Right cardiac atrium (tissue), 5 donors: ENCODE measurements at places on chromosomes 2 and 18. TPM values are rescaled to one million over a fixed set of nuclear protein-coding genes. Genes with fewer than 3 reads are reported as not detected.

GRCh38 chr2:159873258-159873657, 75.2 kb upstream of the CD302 start:
- no peak for DNase-seq

DNA sequence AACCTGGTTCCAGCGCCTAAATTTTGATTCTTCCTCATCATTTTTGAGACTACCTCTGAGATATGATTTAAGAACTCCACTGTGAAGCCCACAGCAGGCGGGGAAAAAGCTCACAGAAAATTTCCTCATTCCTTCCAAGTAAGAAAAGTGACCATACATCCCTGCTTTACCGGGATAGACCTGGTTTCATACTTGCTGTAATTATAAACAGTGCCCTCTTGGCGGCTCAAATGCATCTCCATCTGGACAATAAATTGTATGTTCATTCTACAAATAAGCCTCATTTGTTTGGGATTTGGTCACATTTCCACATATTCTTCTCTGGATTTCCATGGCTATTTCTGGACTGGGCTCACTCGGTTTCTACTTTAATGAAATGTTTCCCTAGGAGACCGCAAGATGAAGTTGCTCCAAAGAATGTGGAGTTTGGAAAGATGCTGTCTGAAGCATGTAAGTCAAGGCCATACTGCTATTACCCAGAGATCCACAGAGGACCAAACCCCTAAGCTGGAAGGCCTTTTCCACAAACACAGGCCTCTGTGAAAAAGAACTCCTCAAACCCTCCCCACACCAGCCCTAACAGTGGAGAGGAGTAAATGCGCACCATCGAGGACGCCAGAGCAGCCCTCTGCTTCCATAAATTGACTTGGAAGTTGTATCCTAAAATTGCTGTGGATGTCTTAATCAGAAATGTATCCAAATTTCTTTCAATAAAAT, 13.9 kb downstream of the STAT1 start:
- DNase-seq, result no peak

GRCh38 chr2:65050931-65051330, 5.3 kb upstream of the CEP68 start:
- no peak for DNase-seq

DNA sequence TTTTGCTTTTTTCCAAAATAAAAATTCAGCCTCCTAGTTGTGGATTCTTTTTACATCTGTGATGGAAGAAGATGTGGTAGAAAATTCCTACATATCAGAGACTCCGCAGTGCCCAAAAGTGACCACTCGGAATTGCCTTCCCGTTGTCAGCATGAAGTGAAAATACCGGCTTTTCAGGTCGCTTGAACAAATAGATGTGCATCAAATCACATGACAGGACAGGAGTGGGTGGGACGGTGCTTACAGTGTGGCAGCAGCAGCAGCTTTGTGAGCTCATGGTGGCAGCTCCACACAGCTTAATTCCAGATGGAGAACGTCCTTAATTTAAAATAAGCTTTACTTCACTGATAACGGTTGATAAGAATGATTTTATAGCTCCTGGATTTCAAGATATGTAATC, 20.3 kb downstream of the SALL3 start:
- no peak for DNase-seq

DNA sequence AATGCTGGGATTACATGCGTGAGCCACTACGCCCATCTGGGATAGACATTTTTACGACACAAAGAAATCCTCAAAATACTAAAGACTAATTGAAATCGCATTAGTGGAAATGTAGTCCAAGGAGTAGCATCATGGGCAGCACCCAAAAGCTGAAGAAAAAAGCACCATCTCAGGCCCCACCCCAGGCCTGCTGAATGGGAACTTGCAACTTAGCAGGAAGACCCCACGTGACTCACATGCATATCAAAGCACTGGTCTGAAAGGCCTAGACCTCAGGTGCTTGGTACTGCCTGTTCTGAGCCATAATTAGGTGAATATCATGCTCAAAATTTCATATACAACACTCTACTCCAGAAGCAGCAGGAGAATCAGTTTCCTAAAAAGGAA, 28.9 kb downstream of the SPRED2 start:
- DNase-seq, result no peak

- DNase-seq, result no peak
Measured at GRCh38 chr18:28267276-28267675, 90.3 kb upstream of the CDH2 start.

GRCh38 chr2:120551522-120551921, 184.1 kb upstream of the GLI2 start:
- no peak for DNase-seq

CCDC150 gene
- total RNA-seq, result 1.4 TPM

SH3BP4 gene
- 23.4 TPM for total RNA-seq

VSNL1 gene
- total RNA-seq, result 33.2 TPM

DNA sequence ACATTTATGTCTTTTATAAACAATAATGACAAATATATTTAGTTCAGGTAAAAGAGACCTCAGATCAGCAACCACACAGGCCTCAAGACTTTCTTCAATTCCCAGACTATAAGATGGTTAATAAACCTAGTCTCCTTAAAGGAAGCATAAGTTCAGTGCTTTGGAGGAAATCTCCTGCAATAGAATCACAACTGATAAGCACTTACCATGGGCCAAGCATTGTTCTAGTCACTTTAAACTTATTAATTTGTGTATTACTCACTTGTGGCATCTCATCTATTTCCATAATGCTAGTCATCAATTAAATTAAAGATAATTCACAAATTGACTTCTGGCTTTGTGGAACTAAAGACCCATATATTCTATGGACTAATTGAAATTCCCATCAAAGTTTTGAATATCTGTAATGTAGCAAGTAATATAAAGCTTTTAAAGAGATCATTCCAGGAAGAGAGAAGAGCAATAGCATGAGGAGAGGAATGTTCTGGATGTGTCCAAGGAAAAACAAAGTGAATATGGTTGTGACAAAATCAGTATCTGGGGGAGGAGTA, 42.2 kb downstream of the COL3A1 start:
- DNase-seq, result no peak

GRCh38 chr2:854460-854859, 96.2 kb upstream of the SNTG2 start:
- peak; percentile 32 for DNase-seq

GRCh38 chr2:7952046-7952745, 729.7 kb upstream of the ID2 start:
- no peak for DNase-seq

VIL1 gene
- not detected for total RNA-seq

CYP1B1 gene
- 46.5 TPM for total RNA-seq

GRCh38 chr2:45291296-45291701, 282.0 kb upstream of the SIX2 start:
- DNase-seq, result no peak

USP14 gene
- 39.1 TPM for total RNA-seq

- DNase-seq, result peak; percentile 69
Measured at GRCh38 chr2:235024931-235025773, 73.3 kb downstream of the SH3BP4 start.

ALPP gene
- total RNA-seq, result not detected

ZNF396 gene
- total RNA-seq, result 1.7 TPM

ZNG1B gene
- total RNA-seq, result 27.1 TPM

DNA sequence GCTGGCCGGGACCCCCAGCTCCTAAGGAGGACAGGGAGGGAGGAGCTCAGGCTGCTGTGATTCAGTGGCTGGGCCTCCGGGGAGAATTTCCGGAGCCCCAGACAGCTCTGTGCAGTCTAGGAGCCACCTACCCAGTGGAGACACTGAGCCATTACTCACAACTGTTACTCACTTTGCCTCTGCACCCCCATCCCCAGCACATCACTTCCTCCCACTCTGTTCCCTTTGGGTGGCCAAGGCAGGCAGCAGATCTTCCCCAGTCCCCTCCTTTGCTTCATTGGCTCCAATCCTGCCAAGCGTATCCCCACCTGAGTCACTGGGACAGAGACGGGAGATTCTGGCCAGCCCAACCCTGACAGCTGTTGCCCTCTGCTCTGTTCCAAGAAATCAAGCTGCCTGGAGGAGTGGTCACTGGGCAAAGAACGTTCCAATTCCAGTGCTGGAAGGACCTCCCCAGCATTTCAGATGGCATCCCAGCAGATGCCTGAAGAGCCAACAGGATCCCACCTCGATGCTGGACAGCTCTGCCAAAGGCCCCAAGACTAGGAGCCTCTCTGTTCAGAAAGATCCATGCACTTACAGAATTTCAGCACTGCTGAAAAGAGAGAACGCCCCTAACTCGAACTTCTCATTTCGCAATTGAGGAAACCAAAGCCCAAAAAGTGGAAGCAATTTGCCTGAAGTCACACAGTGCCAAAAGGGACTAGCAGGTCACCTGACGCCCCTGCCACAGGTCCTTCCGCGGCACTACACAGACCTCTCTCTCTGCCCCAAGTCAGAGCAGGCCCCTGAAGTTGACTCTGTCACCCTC, 68.3 kb downstream of the TNS1 start:
- DNase-seq, result peak; percentile 79

ASTL gene
- not detected for total RNA-seq

SLC38A11 gene
- total RNA-seq, result 0.08 TPM

DNA sequence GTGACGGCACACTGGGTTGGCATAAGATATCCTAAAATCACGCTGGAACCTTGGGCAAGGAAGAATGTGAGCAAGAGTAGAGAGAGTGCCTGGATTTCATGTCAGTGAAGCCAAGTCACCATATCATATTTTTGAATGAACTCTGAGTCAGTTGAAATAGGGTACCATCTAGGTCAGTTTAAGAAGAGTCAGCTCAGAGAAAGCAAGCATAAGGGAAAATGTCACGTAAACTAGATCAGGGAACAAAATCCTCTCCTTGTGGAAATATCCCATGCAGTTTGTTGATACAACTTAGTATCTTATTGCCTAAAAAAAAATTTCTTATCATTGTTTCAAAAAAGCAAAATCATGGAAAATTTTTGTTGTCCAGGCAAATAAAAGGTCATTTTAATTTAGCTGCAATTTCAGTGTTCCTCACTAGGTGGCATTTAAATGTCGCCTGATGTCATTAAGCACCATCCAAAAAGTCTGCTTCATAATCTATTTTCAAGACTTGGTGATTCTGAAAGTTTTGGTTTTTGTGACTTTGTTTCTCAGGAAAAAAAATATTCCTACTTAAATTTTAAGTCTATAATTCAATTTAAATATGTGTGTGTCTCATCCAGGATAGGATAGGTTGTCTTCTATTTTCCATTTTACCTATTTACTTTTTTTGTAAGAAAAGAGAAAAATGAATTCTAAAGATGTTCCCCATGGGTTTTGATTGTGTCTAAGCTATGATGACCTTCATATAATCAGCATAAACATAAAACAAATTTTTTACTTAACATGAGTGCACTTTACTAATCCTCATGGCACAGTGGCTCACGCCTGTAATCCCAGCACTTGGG, 19.6 kb downstream of the RSAD2 start:
- DNase-seq, result no peak

DNA sequence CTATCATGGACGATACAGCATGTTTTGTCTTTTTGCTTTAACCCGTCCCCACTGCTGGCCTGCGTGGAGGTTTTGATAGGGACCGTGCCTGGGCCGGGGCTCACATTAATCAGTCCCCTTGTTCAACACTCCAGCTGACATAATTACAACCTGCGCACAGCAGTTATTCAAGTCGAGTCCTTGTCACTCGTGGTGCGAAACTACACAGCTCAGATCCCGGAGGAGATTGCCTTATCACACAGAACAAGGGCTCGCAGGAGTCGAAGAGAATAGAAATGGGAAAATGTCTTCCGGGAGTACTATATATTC, 304.4 kb downstream of the ZNF407 start:
- no peak for DNase-seq

KLHL41 gene
- 86.6 TPM for total RNA-seq

DNA sequence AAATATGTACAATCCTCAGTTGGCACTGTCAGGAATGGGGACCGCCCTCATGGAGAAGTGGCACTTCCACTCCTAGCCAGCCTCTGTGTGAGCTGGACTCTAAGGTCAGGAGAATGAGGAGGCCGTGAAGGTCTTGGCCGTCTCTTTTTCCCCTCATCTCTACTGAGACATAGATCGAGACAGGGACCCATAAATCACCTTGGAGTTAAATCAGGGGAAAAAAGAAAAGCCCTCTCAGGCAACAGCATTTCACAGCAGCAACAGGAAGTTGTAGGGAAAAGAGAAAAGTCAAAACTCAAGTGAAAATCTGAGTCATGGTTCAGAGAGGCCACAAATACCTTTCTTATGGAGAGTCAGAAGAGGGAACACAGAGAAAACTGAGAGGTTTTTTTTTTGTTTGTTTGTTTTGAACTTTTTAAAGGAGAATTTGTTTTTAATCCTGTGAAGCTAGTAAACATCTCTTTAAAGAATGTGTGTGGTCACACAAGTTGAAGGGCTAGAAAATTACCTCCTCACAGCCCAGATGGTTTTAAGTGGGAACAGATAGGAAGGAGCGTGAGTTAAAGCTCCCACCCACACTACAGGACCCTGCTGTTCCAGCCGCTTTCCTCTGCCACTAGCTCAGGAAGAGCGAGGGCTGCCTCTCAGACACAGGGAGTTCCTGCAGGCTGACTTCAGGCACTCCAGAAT, 30.6 kb upstream of the CYP1B1 start:
- DNase-seq, result no peak
